HT-29 (cell line): ENCODE measurements at places on chromosomes 7 and 10.

DNA sequence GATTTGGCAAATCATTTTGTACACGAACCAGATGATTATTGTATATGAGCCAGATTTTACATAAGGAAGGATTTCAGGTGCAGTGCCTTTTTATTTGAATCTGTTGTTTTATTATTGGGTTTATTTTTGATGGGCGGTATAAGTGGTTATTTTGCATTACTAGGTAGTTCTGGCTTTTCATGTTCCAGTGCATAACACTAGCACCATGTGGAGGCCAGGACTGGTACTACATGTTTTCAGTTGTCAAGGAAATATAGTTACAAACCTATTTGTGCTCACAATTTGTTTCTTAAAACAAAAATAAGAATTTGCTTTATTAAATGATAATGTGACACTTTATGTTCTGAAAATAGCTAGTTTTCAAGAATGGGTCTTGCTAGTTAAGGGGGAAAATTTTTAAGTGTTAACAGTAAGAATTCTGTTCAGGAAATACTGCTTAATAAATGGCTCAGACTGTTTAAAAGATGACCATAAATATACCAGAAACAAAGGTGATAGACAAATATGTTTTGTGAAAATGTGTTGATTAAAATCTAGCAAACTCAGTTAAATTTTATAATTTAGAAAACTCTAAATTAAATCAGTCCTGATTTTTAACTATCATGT lies 7.1 kb upstream of the SEMA3E start:
- DNase-seq = peak; percentile 78

DNA sequence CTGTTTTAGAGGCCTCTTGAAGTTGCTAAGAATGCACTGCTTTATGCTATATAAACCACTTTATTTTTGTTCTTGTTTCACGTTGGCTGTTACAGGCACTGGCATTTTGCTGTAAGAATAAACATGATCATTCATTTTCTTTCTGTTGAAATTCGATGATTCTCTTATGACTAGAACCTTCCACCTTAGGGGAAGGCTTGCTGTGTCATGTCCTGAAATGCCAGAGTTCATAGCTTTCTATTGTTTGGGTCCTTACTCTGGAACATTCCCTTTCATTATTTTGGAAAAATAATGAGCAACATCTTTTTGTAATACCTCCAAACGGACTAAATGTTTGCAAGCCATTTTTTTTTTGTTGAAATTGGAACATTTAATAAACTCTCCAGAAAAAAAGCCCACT lies 495.1 kb upstream of the POT1 start:
- no peak for DNase-seq

DNA sequence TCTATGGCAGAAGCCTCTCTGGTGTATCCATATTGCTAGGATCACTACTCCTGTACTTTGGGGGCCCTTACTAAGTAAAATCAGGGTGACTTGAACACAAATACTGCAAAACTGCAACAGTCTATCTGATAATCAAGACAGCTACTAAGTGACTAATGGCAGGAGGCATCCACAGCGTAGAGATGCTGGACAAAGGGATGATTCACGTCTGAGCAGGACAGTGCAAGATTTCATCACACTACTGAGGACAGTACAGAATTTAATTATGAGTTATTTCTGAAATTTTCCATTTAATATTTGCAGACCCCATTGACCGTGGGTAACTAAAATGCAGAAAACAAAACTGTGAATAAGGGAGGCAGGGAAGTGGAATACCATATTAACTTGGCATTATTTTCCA lies 10.4 kb downstream of the CUL2 start:
- no peak for DNase-seq

DNA sequence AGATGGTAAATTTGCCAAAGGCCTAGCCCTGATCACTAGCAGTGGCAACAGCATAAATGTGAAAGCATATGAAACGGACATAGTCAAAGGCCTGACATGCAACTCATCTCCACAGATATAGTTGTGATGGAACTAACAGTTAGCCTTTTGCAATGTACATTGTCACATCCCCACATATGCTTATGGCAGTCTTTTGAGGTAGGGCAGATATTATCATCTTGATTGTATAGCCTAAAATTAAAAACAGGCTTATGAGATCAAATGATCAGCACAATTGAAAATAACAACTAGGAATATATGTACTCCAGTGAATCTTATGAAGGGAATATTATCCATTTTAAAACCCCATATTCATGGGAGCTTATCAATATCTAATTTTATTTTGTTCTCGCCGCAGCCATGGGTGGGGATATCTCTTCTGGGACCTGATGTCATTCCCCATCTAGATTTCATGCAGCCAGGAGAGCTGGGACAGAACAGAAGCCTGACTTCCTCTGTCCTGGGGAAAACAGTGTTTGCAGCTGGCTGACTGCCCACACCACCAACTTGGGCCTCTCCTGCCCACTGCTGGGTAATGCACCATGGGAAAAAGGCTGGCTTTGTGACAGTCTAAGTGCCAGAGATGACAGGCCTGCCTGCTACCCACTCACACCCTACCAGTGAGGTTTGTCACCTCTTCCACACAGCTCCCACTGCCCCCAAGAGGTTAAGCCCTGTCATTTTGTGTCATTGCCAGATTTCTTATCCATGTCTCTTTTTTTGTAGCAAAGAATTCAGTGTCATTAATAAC lies 180.2 kb upstream of the FZD1 start:
- no peak for DNase-seq

DNA sequence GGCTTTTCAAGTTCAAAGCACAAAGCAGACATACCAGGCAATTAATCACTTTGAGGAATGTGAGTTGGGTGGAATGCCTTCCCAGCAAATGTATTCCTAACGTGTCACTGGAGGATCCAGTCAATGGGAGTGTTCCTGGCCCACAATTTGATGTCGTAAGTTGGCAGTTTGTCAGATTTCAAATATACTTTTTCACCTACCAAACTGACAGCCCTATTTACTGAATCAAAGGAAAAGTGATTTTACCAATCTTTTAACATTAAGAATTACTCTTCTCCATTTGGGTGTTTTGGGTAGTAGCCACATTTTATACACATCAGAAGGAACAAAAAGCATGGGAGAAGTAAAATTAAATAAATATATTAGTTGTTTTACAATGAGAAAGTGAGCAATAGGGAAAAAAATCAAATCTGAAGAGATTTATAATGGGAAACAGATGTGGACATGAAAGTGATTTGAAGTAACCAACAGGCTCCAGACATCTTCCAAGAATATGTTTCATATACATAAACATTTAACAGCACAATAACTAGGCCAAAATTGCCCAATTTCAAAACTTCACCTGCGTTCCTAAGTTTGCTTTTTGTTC lies 222.9 kb downstream of the MTERF1 start:
- no peak for DNase-seq

GRCh38 chr7:14303536-14303935 lies 314.1 kb upstream of the ETV1 start:
- DNase-seq = peak; percentile 62

GRCh38 chr10:60208676-60209269 lies 180.9 kb downstream of the ANK3 start:
- peak; percentile 62 for DNase-seq

DNA sequence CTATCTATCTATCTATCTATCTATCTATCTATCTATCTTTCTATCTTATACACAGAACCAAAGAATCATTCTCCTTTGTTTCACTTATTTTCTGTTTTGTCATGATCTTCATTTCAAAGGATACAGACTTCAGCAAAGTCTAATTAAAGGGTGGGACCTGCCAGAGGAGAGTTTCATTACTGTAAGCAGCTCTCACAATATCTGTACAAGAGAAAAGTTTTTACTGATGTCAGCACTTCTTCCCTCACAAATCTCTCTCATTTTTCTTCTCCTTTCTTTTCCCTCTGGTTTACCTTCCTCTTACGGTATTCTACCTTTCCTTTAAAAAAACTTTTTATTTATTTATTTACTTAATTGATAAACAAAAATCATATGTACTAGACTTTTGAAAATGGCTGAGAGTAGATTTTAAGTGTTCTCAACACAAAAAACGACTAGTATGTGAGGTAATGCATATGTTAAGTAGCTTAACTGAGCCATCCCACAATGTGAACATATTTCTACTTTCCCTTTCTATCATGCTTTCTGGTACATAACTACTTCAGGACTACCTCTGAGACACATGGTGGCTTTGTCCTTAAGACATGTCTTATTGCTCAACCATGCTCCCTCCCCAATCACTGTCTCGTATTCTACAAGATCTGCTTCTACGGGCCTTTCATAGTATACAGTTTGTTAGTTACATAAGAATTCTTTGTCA lies 699.3 kb downstream of the PHTF2 start:
- DNase-seq = no peak

- DNase-seq = no peak
Observed at GRCh38 chr10:122475100-122475499, 13.7 kb downstream of the HTRA1 start.

- no peak for DNase-seq
Observed at GRCh38 chr10:104577861-104578521, 63.1 kb upstream of the SORCS3 start.

DNA sequence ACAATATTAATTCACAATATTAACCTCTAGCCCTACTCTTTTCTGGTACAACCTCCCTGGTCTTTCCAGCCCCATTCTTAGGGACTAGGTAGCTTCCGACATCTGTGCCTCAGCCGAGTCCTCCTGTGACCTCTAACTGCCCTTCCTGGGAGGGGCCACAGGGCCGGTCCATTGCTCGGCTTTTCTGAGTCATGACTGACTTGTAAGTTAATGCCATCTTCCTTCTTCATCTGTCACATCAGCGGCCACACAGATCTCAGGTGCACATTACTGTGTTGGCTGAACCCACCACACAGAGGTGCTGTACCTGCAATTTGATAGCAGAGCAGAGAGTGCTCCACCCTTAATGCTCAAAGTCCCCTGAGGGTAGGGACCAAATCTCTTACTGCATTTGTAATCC lies 4.1 kb upstream of the CPA4 start:
- no peak for DNase-seq

- no peak for DNase-seq
Observed at GRCh38 chr7:71905821-71906220, 506.3 kb downstream of the CALN1 start.

DNA sequence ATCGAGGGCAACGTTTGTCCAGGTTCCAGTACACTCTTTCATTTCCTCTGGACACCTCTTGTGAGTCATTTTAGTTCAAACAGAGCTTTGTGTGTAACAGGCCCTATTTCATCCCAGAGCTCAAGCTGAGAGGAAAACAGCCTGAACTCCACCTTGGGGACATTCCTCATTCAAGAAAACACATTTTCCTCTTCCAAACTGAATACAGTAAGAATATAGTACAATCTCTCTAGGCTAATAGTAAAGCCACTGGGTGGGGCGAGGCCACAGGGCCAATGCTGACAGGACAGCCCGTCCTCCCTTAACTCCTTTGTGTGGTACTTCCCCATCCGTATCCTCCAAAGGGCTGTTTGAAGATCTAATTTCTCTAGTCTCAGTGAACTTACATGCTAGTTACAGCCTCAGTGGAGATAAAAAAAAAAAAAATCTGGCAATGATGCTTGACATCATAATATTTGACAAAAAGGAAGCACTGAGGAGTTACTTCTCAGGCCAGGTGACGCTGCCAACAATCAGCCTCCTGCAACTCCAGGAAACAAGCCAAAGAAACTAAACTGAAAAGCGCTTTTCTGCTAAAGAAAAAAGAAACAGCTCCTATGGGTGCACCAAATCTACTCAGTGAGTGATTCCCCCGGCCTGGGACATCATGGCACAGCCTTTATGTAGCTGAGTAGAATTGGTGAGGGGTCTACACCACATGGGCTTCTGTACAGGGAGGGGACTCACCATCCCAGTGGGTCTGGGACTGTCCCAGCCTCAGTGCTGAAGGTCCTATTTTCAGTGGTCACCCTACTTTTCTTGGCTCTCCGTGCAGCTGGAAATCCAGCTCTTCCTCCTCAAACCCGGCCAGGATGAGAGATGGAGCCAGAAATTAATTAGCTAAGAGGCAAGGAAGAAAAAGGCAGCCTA lies 238.2 kb upstream of the NEBL start:
- DNase-seq = peak; percentile 37

DNA sequence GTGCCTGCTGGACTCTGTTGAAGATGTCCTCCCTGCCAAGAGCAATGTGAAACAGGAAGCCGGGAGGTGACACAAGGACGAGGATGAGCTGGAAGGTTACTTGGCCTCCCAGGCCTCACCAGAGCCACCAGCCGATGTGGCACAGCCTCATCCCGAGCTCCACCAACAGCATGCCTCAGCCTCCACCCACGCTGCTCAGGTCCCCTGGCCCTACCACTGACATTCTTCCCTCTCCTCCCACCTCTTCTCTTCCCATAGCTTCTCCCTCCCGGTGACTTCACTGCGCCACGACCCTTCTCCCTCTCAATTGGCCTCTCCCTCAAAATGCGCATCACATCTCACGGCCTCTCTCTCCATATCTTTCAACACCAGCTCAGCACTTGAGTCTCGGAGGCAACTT lies 249.9 kb downstream of the SKAP2 start:
- no peak for DNase-seq

DNA sequence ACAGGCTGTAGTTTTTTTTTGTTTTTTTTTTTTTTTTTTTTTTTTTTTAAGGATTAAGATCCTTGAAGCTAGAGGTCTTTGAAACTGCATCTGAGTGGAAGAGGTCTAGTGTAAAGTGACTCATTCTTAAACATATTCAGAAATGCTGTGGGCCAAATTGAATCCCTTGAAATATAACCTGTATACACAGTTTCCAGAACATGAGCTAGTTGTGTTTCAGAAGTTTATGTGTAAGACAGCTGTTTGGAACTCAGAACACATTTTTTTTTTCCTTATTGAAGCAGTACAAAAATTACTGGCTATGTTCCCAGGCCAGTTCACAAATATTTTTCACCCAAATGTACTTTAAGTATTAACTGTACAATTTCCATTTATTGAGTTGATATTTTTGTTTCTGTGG lies 67.9 kb downstream of the PPP1R9A start:
- no peak for DNase-seq

GRCh38 chr10:105070952-105071351 lies 429.9 kb downstream of the SORCS3 start:
- DNase-seq = no peak

DNA sequence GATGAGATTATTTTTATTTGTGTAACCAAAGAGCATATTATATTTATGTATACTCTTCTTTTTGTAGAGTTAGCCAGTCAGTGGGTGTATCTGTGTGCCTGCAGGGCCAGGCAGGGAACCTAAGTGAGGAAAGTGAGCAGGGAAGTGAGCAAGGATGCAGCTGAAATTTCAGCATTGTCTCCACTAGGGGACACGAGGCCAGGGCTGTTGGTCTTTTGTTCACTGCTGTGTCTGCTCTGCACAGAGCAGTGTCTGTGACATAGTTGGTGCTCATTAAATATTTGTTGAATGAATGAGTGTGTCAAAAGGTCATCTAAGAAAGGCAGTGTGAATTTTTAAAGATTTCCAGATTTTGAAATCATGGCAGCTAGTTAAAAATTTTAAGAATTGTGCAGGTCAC lies 51.8 kb downstream of the SUGCT start:
- no peak for DNase-seq

- DNase-seq = no peak
Observed at GRCh38 chr7:140594131-140594691, 46.4 kb downstream of the DENND2A start.

- peak; percentile 39 for DNase-seq
Observed at GRCh38 chr10:103197174-103197573, 4.1 kb upstream of the NT5C2 start.

DNA sequence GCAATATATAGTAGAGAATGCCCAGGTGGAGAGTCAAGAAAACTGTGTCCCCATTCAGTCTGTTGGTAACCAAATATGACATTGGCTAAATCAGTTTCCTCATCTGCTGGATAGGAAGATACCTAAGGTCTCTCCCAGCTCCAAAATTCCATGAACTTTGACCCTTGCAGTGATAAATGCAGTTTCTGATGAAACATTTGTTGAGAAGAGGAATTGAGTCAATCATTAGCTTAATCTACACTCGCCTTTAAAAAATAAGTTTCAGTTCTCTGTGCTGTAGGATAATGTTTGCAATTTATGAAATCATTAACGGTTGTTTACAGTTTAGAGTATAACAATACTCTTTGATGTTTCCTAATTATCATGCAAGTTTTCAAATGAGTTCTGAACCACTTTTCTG lies 38.0 kb upstream of the SLC25A13 start:
- no peak for DNase-seq
